ENCODE measurements at places on chromosomes 1 and 21.

- DNase-seq: no peak
Measured at GRCh38 chr1:228373681-228374571, 32.7 kb downstream of the TRIM11 start.

DNA sequence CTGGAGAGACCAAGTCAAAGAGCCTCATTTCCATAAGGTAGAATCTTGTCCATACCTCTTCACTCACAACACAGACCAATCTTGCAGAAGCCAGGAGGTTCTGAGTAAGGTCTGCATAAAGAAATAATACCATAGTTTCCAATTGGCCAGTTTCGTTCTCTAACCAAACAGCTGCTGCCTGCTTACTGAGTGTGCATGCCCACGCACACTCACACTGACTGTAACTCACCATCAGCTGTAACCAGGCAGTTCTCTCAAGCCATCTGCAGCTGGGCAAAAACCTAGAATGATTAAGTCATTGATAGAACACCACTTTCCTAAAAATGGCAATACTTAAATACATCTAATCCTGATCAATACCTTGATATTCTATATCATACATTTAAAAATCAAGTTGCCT, 106.6 kb upstream of the VAV3 start:
- DNase-seq: no peak

DNA sequence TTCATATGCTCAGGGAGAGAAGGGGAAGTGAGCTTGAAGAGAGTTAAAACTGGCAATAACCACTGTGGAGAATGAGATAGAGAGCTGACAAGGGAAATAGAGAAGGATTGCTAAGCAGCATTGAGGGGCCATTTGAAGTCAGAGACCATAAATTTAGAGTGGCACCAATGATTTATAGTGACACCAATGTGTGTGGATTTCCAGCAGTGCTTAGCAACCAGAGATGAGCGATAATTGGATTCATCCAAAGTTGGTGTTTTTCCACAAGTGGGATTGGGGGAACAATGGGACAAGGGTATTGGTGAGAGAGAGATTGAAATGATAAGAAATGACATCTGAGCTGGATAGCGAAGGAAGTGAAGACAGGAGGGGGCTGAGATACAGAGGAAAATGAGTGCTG, 114.1 kb downstream of the C1orf94 start:
- no peak for DNase-seq

DNA sequence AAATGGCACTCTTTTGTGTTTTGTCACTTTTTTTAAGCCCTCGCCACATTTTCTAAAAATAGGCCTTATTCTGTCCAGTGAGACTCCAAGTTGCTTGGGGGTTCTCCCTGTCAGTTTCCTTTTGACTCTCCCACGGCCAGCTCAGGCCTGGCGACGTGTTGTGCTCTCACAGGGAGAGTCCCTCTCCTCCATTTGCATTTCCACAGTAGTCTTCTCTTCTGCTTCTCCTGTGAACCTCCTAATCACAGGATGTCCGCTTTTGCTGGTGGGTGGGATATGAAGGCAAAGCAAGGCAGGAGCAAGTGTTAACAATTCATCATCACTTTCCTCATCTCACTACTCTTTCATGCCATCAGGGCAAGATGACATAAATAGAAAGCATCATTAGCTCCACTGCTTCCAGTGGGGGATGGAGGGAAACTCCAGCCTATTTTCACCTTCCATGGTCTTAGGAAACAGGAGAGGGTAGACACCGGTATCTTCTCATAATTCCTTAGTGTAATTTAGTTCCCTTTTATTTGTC, 99.8 kb downstream of the INTS7 start:
- no peak for DNase-seq

DNA sequence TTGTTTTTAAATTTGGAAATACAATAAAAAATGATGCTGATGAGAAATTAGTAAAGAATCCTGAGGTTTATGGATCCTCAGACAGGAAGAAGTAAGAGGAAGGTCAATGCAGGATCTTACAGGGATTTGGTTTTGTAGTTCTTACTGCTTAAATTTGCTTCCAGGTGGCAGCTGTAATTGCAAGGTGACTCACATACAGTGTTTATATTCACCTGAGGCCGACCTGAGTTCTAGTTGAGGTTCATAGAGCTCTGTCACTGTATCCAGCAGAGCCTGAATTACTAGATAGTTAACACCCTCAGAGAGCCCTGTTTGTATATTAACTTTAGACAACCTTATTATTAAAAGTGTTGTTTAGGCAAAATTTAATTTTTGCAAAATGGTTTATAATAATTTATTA, 1.4 kb upstream of the WDR26 start:
- no peak for DNase-seq

Measured in pulmonary artery endothelial cell (primary cell).